Activated T-helper 1 cell treated with anti-CD3 and anti-CD28 coated beads, Interleukin-2, amount 50 U/mL, for 16 hours (primary cell): ENCODE measurements at places on chromosomes 1 and 21.

GRCh38 chr1:87791931-87792740, 463.5 kb downstream of the LMO4 start:
- DNase-seq: no peak

GRCh38 chr1:7541629-7542028, 229.5 kb upstream of the VAMP3 start:
- no peak for DNase-seq

GRCh38 chr1:97137862-97138514, 416.4 kb downstream of the PTBP2 start:
- DNase-seq: no peak

DNA sequence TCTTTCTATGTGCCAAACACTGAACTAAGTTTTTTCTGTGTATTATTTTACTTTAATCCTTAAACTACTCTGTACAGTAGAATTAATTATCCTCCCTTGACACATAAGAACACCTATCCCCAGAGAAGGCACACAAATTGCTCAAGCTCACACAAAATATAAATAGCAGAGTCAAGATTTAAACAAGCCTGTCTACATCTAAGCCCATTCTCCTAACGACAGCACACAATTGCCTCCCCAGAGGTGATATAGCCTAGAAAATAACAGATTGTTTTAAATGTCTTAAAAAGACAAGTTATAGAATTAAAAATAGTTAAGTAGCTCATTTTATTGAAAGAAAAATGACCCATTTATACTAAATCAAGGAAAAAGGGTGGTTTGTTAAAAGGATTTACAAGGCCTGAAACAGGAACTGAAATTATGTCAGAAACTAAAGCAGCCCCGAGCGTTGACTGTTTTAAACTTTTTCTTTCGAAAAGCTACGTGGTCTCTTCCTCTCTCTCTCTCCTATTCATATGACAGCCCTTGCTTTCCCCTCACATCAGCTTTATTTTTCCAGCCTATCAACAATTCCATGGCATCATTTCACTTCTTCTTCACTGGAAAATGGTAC, 30.5 kb downstream of the TNFSF18 start:
- no peak for DNase-seq

DNA sequence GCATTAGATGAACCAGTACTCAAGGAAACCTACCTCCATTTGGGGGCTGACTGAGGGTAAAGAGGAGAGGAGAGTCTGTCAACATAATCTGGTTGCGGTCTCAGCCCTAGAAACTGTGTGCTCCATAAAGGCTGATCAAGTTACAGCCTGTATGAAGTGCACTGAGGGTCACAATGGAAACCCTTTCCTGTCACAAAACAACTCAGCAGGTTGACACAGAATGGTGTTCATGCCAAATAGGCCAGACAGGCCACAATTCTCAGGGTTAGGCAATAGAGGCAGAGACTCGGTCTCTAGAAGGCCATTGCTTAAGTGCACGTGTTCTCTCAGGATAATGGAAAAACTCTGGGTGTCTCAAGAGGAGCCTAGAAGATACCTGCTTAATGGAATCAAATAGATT, 4.1 kb upstream of the ANKRD35 start:
- no peak for DNase-seq

- no peak for DNase-seq
Observed at GRCh38 chr1:16175610-16176553, 20.0 kb upstream of the EPHA2 start.

GRCh38 chr21:44893948-44894656, 20.6 kb upstream of the PTTG1IP start:
- no peak for DNase-seq

DNA sequence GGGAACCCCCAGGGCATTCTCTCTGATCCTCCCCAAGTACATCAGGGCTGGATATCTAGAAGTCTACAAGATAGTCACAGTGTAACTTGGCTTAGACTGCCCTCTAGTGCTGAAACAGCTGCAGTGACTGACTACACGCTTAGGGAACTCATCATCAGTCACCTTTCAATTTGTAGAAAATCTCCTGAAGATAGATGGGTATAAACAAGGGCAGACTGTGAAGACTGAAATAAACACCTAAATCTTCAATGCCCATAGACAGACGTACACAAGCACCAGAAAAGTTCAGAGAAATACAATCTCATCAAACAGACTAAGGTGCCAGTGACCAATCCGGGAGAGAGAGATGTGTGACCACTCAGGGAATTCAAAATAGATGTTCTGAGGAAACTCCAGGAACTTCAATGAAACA, 46.6 kb downstream of the PACC1 start:
- DNase-seq: no peak

DNA sequence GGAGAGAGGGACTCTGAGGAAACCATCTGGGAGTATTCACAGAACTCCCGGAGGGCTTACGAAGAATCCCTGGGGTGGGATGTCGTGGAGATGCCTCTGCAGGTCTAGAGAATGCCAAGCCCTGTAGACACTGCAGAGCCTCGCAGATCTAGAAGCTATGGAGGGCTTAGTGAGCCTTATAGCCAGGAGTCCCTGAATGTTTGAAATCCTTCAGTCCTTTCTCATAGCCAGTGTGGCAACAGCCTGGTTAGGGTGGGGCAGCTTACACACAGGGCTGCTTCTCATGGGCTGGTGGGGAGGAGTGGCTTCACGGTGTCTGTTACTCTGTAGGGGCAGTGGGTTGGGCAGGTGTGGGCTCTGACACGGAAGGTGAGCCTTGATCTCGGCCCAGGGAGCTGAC, 44.2 kb upstream of the KDM4A start:
- no peak for DNase-seq
